ENCODE measurements at places on chromosomes 1 and 21.

DNA sequence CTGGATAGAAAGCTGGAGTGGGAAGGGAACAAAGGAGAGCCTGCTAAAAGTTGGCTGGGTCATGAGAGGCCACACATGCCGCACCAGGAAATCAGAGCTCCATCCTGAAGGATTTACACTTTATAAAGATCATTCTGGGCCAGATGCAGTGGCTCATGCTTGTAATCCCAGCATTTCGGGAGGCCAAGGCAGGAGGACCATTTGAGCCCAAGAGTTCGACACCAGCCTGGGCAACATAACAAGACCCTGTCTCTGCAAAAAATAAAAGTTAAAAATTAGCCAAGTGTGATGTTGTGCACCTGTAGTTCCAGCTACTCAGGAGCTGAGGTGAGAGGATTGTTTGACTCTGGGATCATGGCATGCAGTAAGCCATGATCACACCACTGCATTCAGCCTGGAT, 28.7 kb upstream of the RASAL2 start:
- DNase-seq: no peak

GRCh38 chr1:156920233-156921052, at the start of gene LRRC71:
TSS of gene LRRC71 (plus strand) at chr1:156920632. CDS start at chr1:156920804, 172 bp downstream.
- peak; percentile 27 for DNase-seq

- DNase-seq: no peak
These were observed 141.8 kb upstream of the ZRANB2 start for GRCh38 chr1:71222668-71223067.

- DNase-seq: no peak
These were observed 49.3 kb upstream of the JUN start for GRCh38 chr1:58833166-58833565.

GRCh38 chr1:99438656-99439230, 174.5 kb downstream of the PLPPR4 start:
- no peak for DNase-seq

GRCh38 chr21:36232641-36233040, 76.0 kb downstream of the DOP1B start:
- DNase-seq: no peak

DNA sequence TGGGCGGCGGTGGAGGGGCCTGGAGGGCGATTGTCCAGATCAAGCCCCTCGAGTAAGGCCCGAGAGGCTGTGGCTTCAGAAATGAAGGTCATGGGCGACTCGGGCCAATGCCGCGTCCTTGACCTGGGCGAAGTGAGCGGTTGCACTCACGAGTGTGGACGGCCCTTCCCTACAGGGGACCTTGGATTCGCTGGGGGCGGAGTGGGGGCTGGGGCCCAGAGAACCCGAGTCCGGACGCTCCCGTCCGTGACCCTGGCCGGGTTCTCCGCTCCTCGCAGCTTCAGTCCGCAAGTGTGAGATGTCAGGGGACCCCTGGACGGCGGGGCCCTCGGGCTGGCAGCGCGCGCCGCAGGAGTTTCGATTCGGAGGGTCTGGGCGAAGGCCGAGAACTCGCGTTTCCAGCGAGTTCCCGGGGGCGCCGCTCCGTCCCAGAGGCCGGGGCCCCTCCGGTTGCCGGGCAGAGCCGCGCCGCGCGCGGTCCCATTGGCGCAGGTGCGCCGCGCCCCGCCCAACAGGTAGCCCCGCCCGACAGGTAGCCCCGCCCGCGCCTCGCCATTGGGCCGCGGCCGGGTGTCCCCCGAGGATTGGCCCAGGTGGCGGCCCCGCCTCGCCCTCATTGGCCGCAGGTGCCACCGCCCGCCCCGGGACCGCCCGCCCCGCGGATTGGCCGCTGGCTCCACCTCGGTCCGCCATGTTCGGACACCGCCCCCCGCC, at the start of gene PRKCZ:
Gene PRKCZ, plus strand, starts transcription at position 694 of the 714 bp plus-strand sequence. CDS start 220 bp downstream, outside the sequence.
- DNase-seq: peak; percentile 85

GRCh38 chr1:26239936-26240335, 5.9 kb downstream of the CEP85 start:
- no peak for DNase-seq

DNA sequence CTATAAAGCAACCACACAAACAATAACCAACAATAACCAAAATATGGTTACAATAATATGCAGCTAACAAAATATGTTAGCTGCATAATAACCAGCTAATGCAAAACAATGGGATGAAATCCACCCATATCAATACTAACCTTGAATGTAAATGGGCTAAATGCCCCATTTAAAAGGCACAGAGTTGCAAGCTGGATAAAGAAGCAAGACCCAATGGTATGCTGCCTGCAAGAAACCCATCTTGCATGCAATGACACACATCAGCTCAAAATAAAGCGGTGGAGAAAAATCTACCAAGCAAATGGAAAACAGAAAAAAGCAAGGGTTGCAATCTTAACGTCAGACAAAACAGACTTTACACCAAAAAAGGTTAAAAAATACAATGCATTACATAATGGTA, 316.5 kb upstream of the NR5A2 start:
- DNase-seq: no peak

DNA sequence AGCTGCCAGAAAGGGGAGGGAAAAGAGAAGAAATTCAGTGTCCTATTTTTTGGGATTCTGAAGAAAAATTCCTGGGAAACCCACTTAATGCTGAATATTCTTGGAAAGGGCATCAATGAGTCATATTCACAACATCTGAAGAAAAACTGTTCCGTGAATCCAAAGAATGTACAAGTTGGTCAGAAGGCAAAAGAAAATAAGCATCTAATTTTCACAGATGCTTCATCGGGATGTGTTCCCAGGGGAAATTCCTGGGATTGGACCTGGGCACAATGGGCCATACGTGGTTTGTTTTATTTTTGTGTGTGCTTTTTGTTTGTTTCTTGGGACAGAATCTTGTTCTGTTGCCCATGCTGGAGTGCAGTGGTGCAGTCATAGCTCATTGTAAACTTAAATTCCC, 112.2 kb downstream of the MAP3K21 start:
- DNase-seq: no peak

DNA sequence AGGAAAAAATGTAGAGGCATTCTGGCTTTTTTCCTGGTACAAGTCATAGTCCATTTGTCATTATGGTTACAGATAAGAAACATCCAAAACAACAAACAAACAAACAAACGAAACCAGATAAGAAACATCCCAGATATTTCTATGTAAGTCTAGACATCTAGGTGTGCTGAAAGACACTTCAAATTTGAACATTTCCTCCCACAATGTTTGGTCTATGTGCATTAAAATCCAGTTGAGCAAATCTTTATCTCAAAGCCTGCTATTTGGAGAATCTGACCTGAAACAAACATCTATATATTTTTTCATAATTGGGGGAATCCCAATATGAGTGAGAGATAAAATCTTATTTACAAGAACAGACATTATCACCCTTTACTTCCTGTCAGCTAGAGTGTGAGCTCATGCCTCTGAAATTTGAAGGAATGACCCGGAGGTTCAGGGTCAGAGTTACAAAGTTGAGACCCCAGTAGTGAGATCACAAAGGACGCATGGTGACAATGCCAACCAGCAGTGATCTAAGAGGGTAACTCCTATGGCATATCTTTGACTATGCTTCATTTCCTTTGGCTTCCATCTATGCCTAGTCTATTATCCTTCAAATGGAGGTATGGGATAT, 182.9 kb upstream of the ATP1B1 start:
- DNase-seq: no peak

DNA sequence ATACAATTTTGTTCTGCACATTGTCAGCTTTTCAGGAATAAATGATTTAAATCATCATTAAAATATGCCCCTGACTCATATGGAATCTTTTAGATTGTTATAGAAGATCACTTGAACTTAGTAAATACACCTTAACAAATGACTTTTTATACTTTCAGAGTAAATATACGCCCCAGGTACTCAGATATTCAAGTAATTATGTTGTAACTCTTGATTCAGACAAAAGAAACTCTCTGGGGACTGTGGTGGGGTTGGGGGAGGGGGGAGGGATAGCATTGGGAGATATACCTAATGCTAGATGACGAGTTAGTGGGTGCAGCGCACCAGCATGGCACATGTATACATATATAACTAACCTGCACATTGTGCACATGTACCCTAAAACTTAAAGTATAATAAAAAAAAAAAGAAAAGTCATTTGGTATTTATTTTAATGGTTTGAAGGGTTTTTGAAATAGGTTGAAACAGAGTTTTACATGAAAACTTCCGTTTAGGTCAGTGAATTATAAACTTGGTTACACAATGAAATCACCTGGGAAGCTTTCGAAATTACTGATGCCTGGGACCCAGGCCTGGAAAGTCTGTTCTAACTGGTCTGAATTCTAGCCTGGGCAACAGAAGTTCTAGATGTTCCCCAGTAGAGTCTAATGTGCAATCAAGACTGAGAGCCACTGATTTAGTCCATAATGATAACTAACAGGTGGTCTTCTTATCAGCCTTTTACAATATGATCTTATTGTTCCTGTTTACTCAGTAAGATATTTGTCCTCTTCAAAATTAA, 320.5 kb upstream of the NR5A2 start:
- DNase-seq: no peak

- DNase-seq: no peak
These were observed 81.4 kb upstream of the BACE2 start for GRCh38 chr21:41086569-41086968.

GRCh38 chr1:164912290-164912689, 353.3 kb downstream of the PBX1 start:
- DNase-seq: no peak

- DNase-seq: no peak
These were observed 218.3 kb downstream of the HHIPL2 start for GRCh38 chr1:222329493-222330045.

GRCh38 chr1:230356869-230357794, 69.0 kb downstream of the PGBD5 start:
- DNase-seq: no peak

DNA sequence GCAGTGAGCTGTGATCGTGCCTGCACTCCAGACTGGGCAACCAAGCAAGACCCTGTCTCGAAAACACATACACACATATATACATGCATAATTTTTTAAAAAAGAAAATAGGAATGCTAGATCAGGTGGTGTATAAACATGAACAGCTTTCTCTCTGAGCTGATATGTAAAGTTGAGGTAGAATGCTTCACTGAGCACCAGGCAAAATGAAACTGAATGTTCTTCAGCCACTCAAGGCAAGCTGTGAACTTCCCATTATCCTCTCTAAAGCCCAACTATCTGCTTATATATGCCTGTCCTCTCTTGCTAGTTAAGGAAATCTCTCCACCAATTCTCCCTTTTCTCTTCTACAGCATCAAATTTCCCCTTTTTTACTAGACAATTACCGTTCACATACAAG, 93.0 kb downstream of the NUF2 start:
- no peak for DNase-seq
